ENCODE measurements at places on chromosomes 2 and 18.

DNA sequence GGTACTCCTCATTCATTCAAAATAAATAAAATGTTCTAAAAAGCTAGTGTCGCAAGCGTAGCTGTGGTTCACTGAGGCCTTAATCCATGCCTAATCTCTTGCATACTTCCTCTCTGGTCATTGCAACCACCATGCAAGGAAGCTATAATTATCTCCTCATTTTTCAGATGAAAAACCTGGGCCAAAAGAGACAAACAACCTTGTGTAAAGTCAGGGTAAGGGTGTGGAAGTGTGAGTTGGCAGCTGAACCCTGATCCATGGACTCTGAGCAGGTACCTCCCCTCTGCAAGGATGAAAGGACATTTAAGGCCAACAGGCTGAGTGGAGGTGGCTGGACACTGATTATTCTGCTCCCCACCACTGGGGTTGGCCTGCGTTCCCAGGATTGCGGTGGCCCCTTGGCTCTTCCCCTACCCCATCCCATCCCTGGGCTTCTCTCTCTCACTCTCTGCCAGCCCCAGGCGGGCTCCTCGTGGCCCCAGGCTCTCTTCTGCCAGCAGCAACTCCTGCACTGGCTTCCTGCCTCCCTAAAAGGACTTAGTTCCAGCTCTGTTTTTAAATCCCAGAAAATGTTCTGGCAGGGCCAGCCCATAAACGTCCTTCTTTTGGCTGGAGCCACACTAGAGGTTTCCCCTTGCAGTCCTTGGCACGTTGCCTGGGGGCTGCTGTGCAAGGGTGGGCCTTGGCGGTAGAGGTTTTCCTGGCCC is 72.0 kb upstream of the AFF3 start:
- no peak for DNase-seq

DNA sequence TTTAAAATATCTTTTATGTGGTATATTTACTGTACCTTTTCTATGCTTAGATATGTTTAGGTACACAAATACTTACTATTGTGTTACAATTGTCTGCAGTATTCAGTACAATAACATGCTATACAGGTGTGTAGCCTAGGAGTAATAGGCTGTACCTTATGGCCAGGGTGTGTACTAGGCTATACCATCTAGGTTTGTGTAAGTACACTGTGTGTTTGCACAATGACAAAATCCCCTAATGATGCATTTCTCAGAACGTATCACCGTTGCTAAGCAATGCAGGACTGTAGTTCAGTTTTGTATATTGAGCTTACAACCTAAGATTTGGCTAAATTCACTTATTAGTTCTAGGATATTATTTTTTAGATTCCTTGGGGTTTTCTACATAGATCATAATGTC is 332.3 kb upstream of the HS6ST1 start:
- DNase-seq = no peak

- no peak for DNase-seq
Measured at GRCh38 chr2:240129311-240129710, 6.8 kb downstream of the COPS9 start.

GRCh38 chr2:226732478-226733188 is 67.0 kb downstream of the IRS1 start:
- DNase-seq = no peak

DNA sequence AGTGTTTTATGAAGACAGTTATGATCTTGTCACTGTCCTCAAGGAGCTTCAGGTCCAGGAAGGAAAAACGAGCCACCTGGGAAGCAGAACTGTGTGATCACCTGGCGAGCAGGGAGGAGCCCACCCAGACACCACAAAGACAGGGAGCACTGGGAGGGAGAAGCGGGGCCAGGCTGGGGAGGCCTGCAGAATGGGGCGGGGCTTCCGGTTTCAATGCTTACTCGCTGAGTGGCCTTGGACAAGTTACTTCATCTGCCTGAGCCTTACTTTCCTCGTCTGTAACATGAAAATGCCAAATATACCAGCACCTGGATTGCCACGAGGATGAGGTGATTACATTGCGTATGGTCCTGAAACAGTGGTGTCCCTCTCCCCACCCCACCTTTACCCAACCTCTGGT is 227.5 kb downstream of the ANKRD30B start:
- DNase-seq = no peak

- no peak for DNase-seq
Measured at GRCh38 chr2:190891372-190891771, 10.8 kb downstream of the GLS start.
